Tongue (tissue), 3 donors: ENCODE measurements at places on chromosomes 5 and 9.
A peak's percentile ranks its signal among the peaks of the same experiment; 100 is the strongest.

GRCh38 chr9:26904070-26904469 lies 11.5 kb upstream of the CAAP1 start:
- no peak for DNase-seq

DNA sequence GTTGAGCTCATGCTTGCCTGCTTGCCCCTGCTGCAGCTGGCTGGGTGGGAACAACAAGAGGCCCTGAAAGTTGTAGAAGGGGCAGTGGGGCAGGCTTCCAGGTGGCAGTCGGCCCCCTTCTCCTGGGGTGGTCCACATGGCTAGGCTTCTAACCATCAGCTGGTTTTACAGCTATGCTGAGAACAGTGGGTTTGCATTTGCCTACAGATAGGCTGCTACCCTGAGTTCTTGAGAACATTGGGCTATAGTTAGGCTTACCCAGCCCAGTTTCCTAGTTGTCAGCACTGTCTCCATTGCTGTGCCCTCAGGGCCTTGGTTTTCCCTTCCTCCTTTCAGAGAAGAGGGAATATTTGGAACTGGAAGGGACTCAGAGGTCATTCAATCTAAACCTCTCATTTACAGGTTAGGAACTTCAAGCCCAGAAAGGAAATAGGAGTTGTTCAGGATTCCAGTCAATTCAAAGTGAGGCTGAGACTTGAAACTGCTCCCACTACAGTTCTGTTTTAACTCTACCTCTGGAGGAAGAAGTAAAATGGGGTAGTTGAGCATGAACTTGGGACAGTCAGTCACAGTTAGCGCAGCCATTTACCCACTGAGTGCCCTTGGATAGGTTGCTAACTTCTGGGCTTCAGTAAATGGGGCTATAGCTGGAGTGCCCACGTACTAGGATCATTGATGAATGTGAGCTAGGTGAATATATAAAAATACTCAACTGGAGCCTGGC lies 11.5 kb downstream of the LARP1 start:
- DNase-seq: peak; percentile 44

- no peak for DNase-seq
These were observed 77.5 kb downstream of the GALNT10 start for GRCh38 chr5:154268073-154268472.

DNA sequence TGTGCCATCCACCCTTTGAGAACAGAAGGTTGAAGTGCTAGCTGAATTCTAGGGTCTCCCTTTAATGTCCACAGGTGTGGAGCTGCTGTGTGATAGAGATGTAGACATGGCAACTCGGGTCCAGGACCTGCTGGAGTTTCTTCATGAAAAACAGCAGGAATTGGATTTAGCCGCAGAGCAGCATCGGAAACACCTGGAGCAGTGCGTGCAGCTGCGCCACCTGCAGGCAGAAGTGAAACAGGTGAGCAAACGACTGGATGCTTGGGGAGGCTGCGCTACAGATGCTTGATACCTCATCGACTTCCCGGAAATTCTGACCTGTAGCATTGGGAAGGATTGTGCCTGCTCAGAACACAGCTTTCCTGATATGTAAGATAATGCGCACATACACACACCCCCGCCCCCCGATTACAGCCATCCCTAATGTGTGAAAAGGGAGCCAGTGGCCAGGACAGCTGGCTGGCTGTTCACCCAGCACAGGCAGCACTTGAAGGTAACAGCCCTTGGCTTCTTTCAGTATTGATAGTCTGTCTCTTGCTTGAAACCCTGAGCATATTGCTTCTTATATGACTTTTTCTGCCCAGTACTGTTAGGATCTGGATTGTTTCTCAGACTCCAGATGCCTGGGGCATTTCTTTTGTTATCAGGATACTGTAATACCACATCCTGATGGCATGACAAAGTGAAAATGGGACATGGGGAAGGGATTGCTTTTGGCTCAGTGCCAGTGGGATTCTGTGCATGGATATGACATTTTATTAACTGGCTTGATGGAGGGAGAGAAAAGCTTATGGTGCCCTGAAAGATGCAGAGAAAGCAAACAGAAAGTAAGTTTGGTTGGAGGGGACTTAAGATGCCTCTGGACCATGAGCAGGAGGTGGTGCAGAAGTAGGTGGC lies 216.8 kb upstream of the OTULINL start:
- DNase-seq: peak; percentile 31

GRCh38 chr9:40927260-40927631 lies 201.2 kb downstream of the FOXD4L6 start:
- no peak for DNase-seq

- peak; percentile 96 for DNase-seq
These were observed 36.8 kb upstream of the SSBP2 start for GRCh38 chr5:81787474-81788242.

DNA sequence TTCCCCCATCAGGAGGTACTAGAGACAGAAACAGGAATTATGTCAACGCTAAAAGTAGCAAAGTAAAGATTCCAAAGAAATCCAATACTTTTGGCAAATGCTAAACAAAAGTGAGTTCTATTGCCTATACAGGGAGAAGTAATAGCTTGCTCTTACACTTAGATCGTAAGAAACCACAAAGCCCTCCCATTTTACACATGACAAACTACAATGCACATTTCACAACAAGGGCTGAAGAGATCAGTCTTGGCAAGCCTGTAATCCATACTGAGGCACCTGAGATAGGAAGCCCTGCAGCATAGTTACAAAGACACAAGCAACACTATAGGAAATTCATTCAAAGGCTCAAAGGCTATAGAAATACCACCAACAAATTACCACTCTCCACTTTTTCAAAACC lies 7.7 kb downstream of the HNRNPK start:
- no peak for DNase-seq

DNA sequence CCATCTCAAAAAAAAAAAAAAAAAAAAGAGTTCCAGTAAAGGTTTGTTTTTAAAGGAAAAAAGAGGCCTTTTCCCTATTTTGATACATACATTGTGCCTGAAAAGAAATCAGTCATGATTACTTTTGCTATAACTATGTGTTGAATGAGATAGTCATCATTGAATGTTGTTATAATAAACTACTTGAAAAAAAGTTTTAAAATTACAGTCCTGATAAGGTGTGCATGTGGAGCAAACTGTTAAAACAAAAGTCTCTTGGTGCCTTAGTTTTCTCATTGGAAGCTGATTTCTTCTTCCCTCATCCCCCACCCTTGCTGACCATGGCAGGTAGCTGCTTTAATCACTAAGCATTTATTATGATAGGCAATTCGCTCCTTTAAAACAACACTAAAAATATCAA lies 172.3 kb upstream of the TBCA start:
- no peak for DNase-seq

GRCh38 chr5:115098041-115098702 lies 71.5 kb downstream of the TRIM36 start:
- peak; percentile 64 for DNase-seq

DNA sequence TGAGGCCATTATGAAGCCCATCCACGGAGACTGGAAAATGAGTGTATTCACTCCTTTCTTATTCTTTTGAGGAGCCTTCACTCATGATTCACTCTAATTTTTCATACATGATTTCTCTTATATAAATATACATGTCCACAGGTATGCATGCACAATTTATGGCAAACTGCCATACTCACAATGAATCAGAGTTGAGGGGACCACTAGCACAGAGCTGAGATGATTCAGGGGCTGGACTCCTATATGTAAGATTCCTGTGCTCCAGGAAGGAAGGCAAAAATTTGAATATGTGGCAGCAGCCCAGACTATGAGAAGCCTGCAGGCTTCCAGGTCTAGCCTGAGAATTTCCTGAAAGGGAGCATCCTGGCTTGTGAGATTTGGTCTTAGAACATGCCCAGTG lies 484.6 kb downstream of the PRELID2 start:
- no peak for DNase-seq

DNA sequence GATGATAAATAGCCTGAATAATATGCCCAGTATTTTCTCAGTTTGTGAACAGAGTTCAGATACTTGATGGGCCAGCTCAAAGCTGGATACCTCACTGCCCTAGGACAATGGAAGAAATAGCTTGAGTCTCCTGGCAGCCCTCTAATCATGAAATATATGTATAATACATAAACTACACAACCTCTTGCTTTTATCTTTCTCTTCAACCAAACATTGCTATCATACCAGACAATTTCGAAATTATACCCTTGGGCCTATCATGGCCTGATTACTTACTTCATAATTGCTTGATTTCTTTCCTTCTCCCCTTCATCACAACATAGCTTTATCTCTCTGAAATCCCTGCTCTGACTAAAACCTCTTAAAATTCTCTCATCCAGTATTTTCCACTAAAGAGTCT lies 1144.9 kb upstream of the C9orf72 start:
- no peak for DNase-seq
